PC-3 (cell line): ENCODE measurements at places on chromosomes 4 and X.

DNA sequence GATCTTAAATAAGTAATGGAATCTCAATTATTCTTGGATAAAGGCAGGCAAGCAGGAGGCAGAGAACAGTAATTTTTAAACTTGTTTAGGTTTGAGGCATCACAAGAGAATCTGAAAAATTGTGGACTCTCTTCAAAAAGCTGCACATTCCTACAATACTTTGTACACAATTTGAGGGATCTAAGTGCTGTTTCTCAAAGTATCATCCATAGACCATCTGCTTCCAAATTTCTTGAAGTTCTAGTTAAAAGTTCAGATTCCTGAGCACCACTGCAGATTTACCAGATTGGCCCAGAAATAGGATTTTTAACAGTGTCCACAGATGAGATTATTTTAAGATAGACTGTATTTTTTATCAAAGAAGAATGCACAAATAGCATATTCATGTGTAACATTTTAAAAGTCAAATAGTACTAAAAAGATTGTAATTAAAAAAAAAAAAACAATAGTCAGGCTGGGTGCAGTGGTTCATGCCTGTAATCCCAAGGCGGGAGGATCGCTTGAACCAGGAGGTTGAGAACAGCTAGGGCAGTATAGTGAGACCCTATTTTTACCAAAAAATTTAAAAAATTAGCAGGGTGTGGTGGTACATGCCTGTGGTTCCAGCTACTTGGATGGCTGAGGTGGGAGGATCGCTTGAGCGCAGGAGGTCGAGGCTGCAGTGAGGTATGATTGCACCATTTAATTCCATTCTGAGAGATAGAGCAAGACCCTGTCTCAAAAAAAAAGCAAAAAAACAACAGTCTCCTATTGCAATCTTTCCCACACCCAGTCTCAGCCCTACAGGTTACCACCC is 14.2 kb upstream of the FNIP2 start:
- DNase-seq = no peak

DNA sequence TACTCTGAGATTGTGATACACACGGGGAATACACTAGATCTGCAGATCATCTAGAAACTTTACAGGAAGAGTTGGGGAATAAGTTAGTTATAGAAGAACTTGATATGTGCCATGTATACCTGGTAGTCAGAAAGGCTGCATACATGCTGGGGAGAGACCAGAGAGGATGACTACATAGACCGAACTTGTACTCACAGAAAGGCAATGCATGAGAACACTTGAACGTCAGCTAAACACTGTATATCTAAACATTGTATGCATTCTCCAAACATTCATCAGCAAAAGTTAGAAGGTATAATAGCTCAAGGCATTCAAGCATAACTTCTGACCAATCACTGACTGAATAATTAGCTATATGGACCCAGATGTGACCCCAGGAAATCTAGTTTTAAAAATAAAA is 78.0 kb upstream of the PDHA2 start:
- peak; percentile 18 for DNase-seq

DNA sequence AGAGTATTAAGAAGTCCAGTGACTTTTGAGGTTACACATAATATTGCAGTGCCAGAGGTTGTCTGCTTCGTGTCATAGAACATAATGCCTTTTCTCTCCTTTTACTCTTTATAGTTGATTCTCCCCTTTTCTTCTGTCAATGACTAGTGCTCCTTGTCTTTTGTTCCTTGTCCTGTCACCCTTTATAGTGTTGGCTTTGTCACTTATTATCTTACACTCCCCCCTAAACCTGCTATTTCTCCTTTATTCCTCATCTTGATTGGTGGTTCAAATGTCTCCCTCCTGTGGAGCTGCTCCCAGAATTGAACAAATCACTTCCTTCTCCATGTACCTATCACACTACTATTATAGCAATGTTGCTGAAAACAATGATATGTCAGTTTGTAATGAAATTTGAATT is 856.6 kb upstream of the GRID2 start:
- DNase-seq = no peak

GRCh38 chr4:7120341-7120740 is 52.5 kb upstream of the GRPEL1 start:
- DNase-seq = peak; percentile 17

DNA sequence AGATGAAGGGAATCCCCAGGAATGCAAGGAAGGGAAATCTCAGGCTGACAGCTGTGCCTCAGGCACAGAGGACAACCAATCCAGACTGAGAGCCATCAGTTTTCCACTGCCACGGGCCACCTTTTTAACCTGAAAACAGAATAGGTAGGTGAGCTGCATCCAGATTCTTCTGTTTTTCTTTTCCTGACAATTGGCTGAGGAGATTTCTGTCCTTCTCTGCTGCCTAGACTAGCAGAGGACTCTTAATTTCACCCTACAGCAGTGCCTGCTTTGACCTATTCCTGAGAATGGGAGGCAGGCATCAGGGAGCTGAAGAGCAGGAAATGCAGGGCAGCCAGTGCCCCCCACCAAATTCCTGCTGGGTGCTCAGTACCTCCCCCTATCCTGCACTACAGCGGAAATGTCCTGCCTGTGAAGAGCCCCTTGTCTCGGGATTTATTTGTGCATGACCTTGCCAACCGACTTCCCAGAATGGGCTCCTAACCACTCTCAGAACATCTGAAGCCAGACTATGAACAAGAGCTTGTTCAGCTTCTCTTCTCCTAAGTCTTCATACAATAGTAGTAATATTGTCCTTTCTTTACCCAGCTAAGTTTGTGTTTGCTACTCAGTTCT is 65.1 kb downstream of the CASK start:
- DNase-seq = no peak

DNA sequence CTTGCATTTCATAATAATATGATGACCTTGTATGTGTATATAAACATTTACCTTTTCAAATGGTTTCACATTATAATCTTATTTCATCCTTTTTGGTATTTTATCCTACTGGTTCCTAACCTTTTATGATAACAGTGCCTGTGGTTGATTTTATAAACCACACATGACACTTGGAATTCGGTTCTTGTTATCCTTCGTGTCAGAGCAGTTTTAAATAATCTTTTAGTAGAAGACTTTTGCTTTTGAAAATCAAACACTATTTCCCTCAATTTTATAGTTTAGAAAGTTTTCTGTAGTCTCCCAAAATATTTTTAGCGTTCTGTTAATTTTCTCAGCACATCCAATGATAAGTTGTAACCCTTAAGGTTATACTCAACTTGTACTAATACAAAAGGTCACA is 676.8 kb downstream of the RAPGEF2 start:
- no peak for DNase-seq

DNA sequence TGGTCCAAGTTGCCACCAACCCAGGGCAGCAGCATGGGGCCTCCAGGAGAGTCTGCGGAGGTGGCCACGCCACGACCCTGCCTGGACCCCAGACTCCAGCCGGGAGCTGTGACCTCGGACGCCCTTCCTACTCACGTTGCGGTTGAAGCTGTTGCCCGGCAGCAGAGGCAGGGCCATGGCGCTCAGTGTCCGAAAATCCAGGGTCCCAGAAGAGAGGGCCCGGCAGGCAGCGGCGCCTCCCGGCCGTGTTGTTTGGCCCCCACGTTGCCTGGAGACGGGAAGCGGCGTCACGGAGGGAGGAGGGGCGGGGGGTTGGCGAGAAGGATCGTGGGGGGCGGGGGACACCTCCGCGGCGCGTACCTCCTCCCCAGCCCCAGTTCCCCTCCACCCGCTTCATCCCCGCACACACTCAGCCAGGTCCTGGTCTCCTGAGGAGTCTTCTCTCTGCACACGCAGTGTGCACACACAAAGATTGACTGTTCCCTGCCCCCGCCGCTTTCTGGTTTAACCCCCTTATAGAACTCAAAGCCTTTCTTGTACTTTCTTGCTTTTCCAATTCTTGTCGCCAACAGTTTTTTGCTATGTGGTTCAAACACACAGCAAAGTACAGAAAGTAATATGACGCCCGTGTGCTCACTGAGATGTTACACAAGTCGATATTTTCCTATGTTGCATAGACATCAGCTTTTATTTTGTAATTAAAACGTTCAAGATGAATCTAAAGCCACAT is at the start of gene EFHC2:
TSS of gene EFHC2 (minus strand) at position 261 of the 730 bp plus-strand sequence. CDS start at position 177, 84 bp downstream.
- DNase-seq = peak; percentile 24

GRCh38 chr4:184892999-184893398 is 67.2 kb upstream of the ACSL1 start:
- peak; percentile 4 for DNase-seq

DNA sequence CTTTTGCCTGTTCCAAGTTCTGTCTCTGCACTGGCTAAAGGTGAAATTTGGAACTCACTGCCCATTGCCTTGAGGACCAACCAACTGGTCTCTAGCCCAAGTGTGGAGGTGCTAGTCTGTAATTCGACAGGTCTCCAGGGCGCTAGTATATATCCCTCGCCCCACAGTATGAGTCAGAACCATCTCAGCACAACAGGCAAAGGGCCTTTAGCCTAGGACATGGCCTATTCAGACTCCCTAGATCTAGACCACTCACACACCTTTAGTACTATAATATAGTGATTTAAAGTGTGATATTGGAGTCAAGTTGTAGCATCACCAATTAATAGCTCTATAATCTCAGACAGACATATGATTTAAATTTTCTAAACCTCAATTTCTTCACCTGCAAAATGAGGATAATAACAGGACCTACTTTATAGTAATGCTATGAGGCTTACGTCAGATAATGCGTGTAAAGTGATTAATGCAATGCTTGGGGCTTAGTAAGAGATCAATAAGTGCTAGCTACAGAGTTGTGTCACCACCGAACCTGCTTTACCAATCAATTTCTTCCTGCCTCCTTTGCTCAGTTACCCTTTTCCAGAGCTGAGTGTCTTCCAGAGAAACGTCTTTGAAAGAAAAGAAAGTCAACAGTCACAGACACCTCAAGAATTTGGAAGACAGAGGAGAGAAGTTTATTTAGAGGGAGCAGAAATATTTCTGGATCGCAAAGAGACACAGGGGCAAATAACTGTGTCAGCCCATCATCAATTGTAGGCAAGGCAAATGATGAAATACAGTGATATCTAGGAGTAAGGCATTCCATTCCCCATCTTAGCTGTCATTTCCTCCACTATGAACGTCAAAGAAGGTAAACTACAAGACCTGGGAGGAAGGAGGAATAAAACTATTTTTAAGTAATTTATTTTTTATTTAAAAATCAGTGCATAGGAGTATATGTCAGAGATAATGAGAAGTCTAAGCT is 2.3 kb downstream of the NOX1 start:
- DNase-seq = no peak

DNA sequence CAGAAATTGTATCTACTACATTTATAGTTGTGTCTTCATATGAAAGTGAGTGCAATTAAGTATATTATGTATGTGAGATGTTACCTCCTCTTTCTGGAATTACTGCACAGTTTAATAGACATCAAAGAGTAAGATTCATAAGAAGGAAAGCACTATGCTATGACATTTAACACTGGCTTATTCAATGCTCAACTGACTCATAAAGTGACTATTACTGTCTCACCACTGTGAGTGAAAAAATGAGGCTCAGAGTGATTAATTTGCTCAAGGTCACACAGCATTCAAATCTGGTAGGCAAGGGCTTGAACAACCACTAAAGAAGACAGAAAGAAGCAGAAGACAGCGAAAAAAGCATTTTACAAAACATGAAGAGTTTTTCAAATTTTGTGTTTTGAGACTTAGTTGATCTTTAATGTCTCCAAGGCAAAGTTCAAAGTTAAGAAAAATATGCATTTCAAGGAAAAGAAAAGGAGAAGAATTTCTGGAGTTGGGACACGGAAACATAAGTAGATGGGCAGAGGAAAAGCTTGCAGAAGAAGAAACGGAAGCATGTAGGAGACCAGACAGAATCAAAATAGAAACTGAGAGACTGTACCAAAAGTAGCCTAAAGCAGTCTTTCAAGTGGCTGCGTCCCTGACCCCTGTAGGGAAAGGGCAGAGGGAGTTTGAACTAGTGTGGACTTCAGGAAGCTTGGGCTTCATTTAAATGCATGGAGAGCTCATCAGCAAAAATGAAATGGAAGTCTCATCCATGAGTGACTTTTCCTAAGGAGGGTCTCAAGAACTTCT is 66.3 kb downstream of the KCNIP4 start:
- DNase-seq = peak; percentile 48

GRCh38 chrX:45196701-45197100 is 4.0 kb downstream of the DIPK2B start:
- peak; percentile 66 for DNase-seq

DNA sequence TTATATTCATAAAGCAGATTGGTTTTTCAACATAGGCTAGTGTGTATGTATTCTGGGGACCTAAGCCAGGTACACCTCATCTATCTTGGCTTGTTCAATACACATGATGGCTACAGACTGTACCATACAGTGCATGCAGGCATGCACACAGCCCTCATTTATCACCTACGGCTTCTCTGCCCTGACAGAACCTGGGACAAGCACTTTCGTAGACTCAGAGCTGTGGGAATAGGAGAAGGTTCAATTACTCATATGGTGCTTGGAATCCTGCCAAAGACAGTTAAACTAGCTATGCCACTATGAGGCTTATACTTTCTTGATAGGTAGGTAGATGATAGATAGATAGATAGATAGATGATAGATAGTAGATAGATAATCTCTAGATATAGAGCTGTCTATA is 457.2 kb downstream of the GALNTL6 start:
- DNase-seq = peak; percentile 26

DNA sequence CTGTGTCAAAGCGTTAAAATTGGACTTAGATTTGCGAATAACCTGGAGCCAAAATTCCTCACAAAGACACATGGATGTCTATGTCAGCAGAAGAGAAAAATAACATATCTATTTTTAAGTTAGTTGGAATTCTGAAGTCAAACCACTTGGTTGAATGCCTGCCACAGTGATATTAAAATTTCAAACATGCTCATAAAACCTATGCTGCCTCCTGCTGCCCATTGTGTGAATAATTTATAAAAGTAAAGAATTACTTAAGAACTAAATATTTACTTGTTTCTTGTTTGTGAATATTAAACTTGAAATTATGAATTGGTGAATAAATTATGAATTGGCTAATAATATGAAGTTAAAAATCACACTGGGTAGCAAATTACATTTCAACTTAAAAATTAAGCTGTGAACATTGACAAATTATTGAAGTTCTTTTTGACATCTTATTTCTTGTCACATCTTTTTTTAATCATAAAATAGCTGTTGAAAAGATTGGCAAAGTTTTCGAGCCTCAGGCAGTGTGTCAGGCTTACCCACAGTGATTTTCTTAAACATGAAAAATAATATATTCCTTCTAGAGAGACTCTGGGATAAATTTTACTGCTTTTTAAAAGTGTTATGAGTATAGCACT is 35.4 kb downstream of the FABP2 start:
- DNase-seq = peak; percentile 62

DNA sequence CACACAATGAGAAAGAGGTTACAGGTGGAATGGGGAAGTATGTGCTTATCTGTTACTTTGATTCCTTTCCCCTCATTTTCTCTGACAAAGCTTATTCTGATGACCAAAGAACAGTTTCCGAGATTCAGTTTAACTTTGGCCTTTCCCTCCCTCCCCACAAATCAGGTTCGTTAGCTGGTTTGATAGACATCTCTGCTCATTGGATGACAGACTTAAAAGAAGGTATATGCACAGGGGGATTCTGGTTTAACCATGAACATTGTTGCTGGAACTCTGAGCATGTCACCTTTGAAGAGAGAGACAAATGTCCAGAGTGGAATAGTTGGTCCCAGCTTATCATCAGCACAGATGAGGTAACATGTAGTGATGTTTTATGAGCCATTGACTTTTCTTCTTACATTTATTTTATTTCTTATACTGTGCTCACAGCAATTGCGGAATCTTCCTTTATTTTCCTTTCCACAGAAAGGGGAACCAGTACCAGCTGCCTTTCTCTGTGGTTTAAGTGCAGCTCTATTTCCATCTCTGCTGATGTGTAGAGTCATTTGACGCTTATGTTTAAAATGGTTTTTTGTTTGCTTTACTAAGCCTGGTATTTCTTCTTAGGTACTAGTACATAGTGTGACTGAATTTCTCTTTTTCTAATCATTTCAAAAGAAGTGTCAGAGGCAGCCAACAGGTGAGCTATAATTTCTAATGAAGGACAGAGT is 125.0 kb downstream of the AKAP4 start:
- DNase-seq = no peak
